Heart left ventricle (tissue), 16 donors: ENCODE measurements at places on chromosomes 6 and 20.

DNA sequence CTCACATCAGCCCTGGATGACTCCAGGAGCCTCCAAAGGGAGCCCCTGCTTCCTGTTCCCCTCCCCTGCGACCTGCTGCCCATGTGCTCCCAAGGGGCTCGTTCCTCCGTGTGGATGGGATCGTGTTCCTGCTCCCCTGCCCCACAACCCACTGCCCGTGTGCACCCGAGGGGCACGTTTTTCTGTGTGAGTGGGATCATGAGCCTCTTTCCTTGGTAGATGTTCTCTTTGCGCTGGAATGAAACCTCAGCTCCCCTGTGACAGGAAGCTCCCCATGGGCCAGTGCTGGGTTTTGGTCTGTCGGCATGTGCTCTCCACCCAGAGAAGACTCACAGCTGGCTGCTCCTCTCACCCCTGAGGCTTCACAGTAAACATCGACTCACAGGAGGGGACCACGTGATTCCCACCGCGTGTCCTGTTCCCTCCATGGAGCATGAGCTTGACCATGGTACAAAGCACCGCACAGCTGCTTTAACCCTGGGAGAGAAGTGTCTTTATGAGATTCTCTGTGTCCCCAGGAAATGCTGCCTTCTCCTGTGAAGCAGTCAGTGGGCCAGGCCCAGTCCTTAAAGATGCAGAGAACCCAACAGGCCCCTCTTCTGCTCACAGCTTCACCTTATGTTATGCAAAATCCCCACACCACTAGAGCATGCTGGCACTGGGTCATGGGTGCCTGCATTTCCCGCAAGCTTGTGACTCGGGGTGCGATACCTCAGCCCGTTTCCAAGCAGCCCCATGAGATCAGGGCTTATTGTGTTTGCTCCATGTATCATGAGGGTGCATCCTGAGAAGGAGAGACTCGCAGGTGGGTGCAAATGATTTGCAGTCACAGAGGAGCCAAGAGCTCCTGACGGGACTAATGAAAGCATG lies 215.1 kb downstream of the ERMARD start:
- no peak for DNase-seq

DNA sequence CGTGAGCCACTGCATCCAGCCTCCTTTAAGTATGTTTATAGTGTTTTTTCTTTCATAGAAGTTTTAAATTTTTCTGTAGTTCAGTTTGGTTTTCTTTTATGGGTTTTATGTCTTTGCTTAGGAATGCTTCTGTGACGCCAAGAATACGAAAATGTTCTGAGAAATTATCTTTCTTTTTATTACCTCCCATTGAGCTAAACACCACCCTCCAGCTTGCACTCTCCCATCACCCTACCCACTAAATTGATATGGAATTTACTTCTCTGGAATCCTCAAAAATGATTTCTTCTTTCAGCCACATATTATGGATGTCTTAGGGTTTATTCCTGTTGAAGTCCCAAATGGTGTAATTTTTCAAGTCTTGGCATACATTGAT lies 38.1 kb downstream of the JARID2 start:
- no peak for DNase-seq

GRCh38 chr20:43508604-43509040 lies 1.1 kb downstream of the L3MBTL1 start:
- no peak for DNase-seq

DNA sequence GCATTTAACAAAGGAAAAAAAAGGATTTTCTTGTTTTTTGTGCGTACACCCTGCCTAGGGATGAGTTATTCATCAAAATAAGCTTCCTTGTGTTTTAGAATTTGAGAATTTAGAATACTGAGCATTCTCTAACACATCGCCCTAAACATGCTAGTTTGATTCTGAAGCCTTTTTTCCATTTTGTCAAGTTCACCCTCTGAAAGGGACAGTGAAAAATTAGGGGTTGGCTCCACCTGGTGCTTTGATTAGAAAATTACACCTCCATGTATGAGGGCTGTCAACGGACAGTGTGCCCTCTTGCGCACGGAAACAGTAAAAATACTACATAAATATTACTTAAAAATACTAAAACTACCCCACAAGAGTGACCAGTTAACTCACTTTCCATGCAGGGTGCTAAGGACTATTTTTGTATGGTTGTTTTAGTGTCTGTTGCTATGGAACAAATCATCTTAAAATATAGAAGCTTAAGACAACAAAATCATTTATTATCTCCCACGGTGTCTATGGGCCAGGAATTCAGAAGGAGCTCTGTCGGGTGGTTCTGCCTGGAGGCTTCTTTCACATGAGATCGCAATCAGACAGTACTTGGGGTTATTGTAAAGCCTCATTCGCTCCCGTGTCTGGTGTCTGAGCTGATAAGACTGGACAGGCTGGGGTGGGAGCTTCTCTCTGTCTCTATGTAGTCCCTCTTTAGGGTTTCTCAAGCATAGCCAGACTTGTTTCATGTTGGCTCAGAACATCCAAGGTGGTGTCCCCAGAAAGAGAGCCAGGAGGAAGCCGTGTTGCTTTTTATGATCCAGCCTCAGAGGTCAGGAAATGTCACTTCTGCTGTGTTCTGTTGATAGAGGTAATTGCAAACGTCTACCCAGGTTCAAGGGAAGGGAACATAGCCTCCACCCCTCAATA lies 41.1 kb upstream of the TMEM170B start:
- DNase-seq = peak; percentile 71

- DNase-seq = no peak
Measured at GRCh38 chr6:72522735-72523141, 99.1 kb upstream of the KCNQ5 start.

DNA sequence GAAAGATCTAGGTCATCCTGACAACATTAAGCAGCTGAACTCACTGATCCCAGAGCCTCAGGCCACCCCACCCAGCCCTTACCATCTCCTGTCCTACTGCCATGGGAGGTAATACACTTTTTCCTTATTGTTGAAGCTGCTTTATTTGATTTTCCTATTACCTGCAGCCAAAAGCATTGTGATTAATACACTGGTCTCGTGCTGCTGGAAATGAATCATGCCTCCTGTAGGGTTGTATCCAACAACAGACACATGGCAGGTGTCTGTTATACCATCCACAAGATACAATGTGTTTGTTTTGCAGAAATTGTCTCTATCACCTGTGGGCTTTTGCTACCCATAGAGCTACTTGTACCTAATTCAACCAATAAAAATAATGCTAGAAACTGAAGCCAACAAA lies 34.2 kb downstream of the MYLIP start:
- no peak for DNase-seq
